Activated T-cell treated with anti-CD3 and anti-CD28 coated beads, Interleukin-2, amount 50 U/mL, for 48 hours (primary cell): ENCODE measurements at places on chromosomes 5 and 9.

DNA sequence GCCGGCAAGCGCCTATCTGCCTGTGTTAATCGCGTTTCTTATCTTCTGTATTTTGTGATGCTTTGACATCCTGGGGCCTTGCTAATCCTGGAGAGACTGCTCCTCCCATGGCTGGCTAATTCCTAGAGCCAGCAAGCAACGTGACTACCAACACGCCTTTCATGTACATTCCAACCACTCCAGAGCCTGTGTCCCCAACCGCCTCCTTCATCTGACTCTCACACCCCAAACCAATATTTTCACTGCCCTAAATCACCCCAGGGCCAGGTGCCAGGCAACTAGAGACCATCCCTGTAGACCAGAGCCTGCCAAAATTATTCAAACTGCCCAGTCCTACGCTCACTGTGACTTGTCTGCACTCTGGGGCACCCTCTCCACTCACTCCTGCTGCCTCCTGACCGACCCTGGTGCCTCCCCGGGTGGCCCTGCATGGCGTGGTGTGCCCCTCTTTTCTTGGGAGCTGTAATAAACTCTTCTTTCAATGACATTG is 50.5 kb upstream of the COL5A1 start:
- no peak for DNase-seq

DNA sequence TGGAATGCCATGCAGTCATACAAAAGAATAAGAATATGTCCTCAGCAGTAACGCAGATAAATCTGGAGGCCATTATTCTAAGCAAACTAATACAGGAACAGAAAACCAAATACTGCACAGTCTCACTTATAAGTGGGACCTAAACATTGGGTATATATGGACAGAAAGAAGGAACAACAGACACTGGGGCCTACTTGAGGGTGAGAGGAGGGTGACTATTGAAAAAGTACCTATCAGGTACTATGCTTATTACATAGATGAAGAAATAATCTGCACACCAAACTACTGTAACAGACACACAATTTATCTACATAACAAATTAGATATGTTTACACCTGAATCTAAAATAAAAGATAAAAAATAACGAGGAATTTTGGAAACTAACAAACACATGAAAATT is 38.8 kb downstream of the MEIKIN start:
- DNase-seq: no peak

- DNase-seq: no peak
These were observed 5.6 kb downstream of the OTULINL start for GRCh38 chr5:14587150-14587549.

DNA sequence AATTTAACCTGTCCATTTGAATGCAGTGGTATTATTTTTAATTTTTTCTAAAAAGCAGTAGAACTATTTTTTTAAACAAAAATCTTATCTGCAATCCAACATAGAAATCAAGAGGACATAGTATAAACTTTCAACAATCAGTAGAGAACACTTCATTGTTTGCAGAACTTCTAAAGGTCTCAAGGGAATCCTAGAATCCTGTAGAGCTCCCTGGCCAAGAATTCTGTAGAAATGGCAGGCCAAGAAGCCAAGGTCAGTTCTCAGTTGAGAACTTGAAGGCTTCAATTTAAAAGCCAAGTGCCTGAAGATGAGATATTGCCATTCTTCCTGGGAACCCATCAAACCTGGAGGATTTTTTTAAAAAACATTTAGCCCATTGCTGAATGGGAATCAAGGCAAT is 199.2 kb upstream of the KLF4 start:
- no peak for DNase-seq

- DNase-seq: no peak
These were observed 42.5 kb upstream of the RIC1 start for GRCh38 chr9:5586391-5586802.

DNA sequence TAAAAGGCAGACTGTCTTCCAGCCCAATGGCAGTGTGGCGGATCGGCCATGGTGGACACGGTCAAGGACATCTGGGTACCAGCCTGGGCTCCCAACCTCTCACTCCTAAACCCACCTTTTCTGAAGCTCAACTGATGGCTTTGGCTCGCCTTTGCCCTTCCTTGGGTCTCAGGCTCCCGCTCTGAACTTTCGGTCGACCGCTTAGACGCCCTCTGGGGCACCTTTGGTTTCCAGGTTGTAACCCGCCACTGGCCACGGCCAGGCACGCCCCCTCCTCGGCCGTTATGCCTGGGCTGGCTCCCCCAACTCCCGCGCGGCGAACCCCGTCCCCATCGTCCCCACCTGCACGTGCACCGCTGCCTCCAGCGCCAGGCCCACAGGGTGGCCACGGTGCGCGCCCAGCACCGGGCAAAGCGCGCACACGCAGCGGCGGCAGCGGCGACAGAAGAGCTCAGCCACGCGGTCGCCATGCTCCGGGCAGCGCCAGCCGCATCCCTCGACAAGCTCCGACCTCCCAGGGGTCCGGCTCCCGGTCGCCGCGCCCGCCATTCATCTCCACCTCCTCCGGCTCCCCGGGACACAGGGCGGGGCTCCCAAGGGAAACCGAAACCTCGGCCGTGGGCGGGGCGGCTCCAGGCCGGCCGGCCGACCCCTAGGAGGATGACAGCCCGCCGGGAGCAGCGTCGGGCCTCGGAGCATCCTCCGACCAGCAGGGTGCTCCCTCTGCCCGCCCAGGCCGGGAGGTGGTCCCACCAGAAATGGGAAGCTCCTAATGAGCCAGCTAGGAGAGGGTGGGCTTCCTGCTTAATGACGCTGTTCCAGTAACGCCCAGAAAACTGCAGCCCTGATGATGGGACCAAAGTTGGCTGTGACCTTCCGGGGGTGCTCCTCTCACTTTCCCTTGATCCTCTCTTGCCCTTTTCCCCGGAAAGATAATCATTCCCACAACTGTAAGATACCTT is at the start of gene TRIM14:
TSS of gene TRIM14 (minus strand) at position 583 of the 962 bp plus-strand sequence. CDS start at position 549, 34 bp downstream.
- DNase-seq: peak; percentile 70

GRCh38 chr9:88524911-88525310 is 10.1 kb upstream of the NXNL2 start:
- DNase-seq: no peak

- DNase-seq: peak; percentile 53
These were observed 177.2 kb downstream of the OSTF1 start for GRCh38 chr9:75265525-75265972.
